ENCODE measurements at places on chromosomes 2 and 18.

GRCh38 chr2:154507186-154507585 is 191.3 kb upstream of the KCNJ3 start:
- no peaks in the 10 kb centered on the region for H3K36me3 ChIP-seq
- H3K27me3 ChIP-seq = no peaks in the 10 kb centered on the region
- no peak overlapping the region for H3K4me3 ChIP-seq
- no peaks in the 10 kb centered on the region for H3K4me1 ChIP-seq

DNA sequence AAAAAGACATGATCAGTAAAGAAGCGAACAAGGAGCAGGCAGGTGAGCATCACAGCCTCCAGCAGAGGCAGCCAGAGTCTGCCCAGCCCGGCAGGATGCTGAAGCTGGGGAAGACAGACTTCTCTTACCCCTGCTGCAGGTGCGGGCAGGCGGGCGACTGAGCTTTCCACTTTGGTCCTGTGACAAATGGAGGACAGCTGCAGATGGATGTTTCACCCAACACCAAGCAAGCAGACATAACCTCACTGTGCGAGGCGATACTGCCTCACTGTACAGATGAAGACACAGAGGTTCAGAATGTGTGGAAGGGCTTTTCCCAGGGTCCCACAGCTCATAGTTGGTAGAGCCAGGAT is 251.0 kb downstream of the AFF3 start:
- no peaks in the 10 kb centered on the region for H3K36me3 ChIP-seq
- H3K4me3 ChIP-seq = no peak overlapping the region
- H3K4me1 ChIP-seq = no peaks in the 10 kb centered on the region
- no peak overlapping the region for H3K27ac ChIP-seq
- no peak for DNase-seq
- H3K27me3 ChIP-seq = no peaks in the 10 kb centered on the region

DNA sequence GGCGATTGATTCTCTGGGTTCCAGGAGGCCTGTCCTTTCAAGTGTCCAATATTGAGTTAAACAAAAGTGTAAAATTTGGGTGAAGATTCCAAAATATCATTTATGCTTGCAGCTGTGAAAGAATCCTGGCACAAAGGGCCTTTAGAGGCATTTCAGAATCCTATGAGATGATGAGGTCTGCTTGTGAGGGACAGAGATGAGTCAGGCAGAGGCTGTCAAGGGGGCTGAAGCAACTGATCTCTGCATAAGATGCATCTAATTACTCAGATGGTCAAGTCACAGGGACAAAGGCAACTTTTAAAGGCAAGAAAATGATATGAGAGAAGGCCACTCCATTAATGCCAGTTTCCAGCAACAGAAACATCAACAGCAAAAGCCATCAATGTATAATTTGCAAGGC is 78.8 kb downstream of the FHOD3 start:
- no peak overlapping the region for H3K4me3 ChIP-seq
- H3K27ac ChIP-seq = no peak overlapping the region
- H3K36me3 ChIP-seq = no peaks in the 10 kb centered on the region
- H3K27me3 ChIP-seq = peaks cover 36% of the 10 kb centered on the region
- DNase-seq = no peak
- no peaks in the 10 kb centered on the region for H3K4me1 ChIP-seq

DNA sequence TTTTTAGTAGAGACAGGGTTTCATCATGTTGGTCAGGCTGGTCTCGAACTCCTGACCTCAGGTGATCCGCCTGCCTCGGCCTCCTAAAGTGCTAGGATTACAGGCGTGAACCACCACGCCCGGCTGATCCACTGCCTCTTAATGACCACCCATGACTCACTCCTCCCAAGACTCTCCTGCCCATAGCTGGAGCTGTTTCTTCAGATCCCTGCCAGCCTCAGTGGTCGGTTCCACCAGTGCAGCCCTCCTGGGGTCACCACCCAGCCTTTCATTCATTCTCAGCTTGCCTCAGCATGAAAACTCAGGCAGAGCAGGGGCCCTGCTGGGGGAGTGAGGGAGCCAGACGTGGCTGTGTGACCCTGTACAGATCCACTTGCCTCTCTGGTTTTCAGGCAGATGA is 12.5 kb downstream of the KCNIP3 start:
- H3K36me3 ChIP-seq = no peaks in the 10 kb centered on the region
- H3K27me3 ChIP-seq = no peaks in the 10 kb centered on the region
- H3K4me3 ChIP-seq = no peak overlapping the region
- no peaks in the 10 kb centered on the region for H3K4me1 ChIP-seq
- DNase-seq = no peak

- no peaks in the 10 kb centered on the region for H3K36me3 ChIP-seq
- no peak overlapping the region for H3K27ac ChIP-seq
- H3K27me3 ChIP-seq = no peaks in the 10 kb centered on the region
Observed at GRCh38 chr2:26161926-26162325, 11.0 kb upstream of the GAREM2 start.

- H3K36me3 ChIP-seq = no peaks in the 10 kb centered on the region
- no peak overlapping the region for H3K27ac ChIP-seq
- no peak overlapping the region for H3K4me3 ChIP-seq
- no peaks in the 10 kb centered on the region for H3K4me1 ChIP-seq
- no peaks in the 10 kb centered on the region for H3K27me3 ChIP-seq
- no peak for DNase-seq
Observed at GRCh38 chr18:56414357-56414756, 224.0 kb downstream of the TXNL1 start.
